ENCODE measurements at places on chromosomes 7 and 10.

DNA sequence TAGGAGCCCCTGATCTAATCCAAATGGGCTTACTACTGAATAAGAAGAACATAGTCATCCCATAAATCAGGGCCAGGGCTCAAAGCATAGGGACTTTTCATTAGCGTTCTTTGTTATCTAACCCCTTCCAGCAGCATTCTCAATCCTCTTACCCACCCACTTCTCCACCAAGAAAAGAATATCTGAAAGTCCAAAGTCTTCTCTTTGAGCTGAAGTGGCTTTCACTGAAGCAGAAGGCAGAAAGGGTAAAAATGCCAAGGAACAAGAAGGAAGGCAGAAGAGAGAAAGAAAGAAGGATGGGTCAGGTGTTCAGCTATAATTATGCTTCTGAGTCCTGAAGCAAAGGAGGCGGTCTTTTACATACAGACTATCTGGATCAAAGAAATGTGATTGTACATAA, 10.2 kb downstream of the TRPV5 start:
- no peak for DNase-seq

GRCh38 chr7:99876491-99876890, 342 bp downstream of the OR2AE1 start:
- no peak for DNase-seq

- DNase-seq, result no peak
These were observed 136.3 kb downstream of the MAPK8 start for GRCh38 chr10:48442809-48443177.

GRCh38 chr10:70930263-70931000, 42.1 kb upstream of the PCBD1 start:
- DNase-seq, result no peak

- no peak for DNase-seq
These were observed 6.2 kb upstream of the ACHE start for GRCh38 chr7:100901921-100902332.
